ENCODE measurements at places on chromosomes 5 and 9. TPM values are rescaled to one million over a fixed set of nuclear protein-coding genes. Genes with fewer than 3 reads are reported as not detected.

Gene ANKRD33B
- 23.2 TPM for total RNA-seq

Gene WNT8A
- total RNA-seq: not detected

Gene C9
- 5.3 TPM for total RNA-seq

Gene PRLR
- 0.55 TPM for total RNA-seq

Gene NTNG2
- 0.20 TPM for total RNA-seq

DNA sequence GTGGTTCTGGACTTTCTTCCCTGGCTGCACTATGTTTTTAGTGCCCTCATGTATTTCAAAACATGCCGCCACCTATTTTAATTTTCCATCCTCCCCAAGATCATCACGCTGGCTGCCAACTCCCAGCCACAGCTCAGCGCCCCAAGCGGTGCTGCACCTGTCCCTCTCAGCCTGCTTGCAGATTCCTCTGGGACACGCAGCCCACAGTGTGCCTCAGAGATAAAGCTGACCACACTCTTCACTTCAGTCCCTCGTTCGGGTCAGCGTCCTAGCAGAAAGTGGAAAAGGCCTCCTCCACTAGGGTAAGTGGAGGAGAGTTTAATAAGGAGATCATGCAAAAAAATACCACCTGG is 56.2 kb upstream of the CKS2 start:
- H3K27me3 ChIP-seq: no peaks in the 10 kb centered on the region
- no peak overlapping the region for H3K27ac ChIP-seq

GRCh38 chr9:77802515-77803293 is 154.6 kb upstream of the GNA14 start:
- H3K4me1 ChIP-seq: peaks cover 14% of the 10 kb centered on the region
- H3K27me3 ChIP-seq: no peaks in the 10 kb centered on the region

- no peaks in the 10 kb centered on the region for H3K36me3 ChIP-seq
- H3K27ac ChIP-seq: no peak overlapping the region
- no peak for DNase-seq
- no peaks in the 10 kb centered on the region for H3K4me1 ChIP-seq
Observed at GRCh38 chr5:159913501-159913900, 2.8 kb upstream of the ADRA1B start.

GRCh38 chr9:9942764-9943424 is 669.9 kb downstream of the PTPRD start:
- no peak overlapping the region for H3K27ac ChIP-seq
- peak; percentile 2 for DNase-seq
- H3K27me3 ChIP-seq: no peaks in the 10 kb centered on the region
- H3K4me3 ChIP-seq: no peak overlapping the region
- H3K36me3 ChIP-seq: no peaks in the 10 kb centered on the region
- no peaks in the 10 kb centered on the region for H3K4me1 ChIP-seq

GRCh38 chr5:55159763-55160492 is at the start of gene GPX8:
Gene GPX8, plus strand, starts transcription at chr5:55160171. Its CDS starts 22 bp downstream, at chr5:55160193.
- no peaks in the 10 kb centered on the region for H3K36me3 ChIP-seq
- peak within 1 kb of the TSS; percentile 42 for H3K4me3 ChIP-seq
- H3K4me1 ChIP-seq: no peaks in the 10 kb centered on the region
- peaks cover 9% of the 10 kb centered on the region for H3K27me3 ChIP-seq

GRCh38 chr9:106983346-106983745 is 120.4 kb downstream of the ZNF462 start:
- peaks cover 13% of the 10 kb centered on the region for H3K4me1 ChIP-seq
- no peaks in the 10 kb centered on the region for H3K27me3 ChIP-seq
- peaks cover 23% of the 10 kb centered on the region for H3K36me3 ChIP-seq
- no peak overlapping the region for H3K4me3 ChIP-seq

DNA sequence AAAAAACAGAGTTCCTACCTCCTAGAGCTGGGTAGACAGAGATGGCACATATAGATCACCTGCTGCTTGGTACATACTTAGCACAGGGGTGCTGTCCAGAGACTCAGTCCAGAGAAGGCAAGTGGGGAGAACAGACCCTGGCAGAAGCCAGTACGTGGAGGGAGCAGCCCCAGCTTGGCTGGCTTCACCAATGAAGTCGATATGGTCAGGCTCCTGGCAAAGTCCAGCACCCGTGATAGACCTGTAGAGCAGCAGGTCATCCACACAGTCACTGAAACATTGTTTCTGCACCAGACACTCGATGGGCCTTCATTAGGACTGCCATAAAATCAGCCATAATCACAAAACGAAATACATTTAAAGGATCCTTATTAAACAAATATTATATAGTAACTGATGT is 45.8 kb downstream of the WHRN start:
- H3K4me1 ChIP-seq: no peaks in the 10 kb centered on the region
- H3K4me3 ChIP-seq: no peak overlapping the region
- H3K27ac ChIP-seq: no peak overlapping the region
- no peaks in the 10 kb centered on the region for H3K27me3 ChIP-seq
- no peaks in the 10 kb centered on the region for H3K36me3 ChIP-seq
- DNase-seq: no peak

DNA sequence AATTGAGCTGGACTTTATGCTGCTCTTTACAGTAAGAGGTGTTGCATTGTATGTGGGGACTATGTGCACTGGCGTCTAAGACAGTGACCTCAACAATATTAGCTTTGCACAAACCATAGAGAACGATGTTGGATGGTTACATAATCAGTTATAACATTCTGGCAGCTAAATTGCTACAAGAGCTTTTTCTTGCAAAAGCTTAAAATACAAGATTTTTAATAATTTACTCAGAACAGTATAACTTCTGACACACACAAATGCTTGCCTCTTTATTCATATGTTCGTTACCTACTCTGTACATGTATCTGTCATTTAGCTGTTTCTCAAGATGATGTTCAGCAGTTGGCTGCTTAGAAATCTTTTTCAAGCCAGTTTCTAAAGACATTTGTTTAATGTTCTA is 11.6 kb downstream of the C5orf24 start:
- DNase-seq: no peak
- H3K36me3 ChIP-seq: no peaks in the 10 kb centered on the region
- no peak overlapping the region for H3K27ac ChIP-seq

DNA sequence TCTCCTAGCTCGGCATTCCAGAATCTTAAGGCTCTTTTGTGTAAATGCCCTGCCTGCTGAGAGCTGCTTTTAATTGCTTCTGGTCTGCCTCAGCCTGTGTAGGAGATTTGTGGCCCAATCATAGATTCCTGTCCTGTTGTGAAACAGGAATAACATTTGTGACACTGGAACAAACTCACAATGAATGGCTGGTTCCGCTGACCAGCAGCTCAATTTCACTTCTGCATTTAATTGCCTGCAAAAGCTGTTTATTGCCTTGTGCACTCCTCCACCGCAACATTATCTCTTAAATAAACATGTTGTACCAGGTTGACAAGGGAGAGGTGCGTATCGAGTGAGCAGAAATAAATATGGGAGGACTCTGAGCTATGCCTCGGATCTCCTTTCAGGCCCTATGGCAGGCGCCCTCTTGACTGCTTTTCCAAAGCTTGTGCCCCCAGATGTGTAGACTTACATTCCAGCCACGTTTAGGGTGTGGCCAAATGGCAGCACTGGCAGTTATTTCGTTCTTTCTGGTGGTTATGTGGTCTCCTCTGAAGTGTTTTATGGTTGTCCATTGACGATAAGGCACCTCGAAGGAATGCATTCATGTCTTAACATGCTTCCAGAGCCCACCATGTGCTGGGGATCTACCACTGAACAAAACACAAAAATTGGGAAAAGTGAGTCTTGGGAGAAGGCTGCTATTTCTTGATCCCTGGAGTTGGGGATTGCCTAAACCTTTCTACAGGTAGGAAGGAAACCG is 58.1 kb downstream of the DMRT1 start:
- H3K4me1 ChIP-seq: no peaks in the 10 kb centered on the region
- H3K36me3 ChIP-seq: no peaks in the 10 kb centered on the region
- H3K27me3 ChIP-seq: peaks cover 4% of the 10 kb centered on the region
- no peak overlapping the region for H3K27ac ChIP-seq
- no peak overlapping the region for H3K4me3 ChIP-seq

DNA sequence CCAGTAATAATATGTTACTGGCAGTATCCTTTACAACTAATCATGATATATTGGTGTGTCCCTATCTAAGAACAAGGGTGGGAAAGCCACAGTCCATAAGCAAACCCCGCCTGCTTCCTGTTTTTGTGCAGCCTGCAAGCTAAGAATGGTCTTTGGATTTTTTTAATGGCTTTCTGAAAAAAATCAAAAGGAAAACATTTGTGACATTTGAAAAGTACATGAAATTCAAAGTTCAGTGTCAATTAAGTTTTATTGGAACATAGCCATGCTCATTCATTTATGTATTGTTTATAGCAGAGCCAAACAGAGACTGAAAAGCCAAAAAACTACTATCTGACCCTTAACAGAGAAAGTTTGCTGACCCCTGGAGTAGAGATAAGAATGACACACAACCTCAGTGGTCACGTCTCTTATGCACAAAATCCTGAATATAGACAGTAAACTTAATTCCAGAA is 12.8 kb upstream of the TMEM245 start:
- H3K4me1 ChIP-seq: no peaks in the 10 kb centered on the region
- no peaks in the 10 kb centered on the region for H3K36me3 ChIP-seq
- H3K4me3 ChIP-seq: no peak overlapping the region
- no peaks in the 10 kb centered on the region for H3K27me3 ChIP-seq

DNA sequence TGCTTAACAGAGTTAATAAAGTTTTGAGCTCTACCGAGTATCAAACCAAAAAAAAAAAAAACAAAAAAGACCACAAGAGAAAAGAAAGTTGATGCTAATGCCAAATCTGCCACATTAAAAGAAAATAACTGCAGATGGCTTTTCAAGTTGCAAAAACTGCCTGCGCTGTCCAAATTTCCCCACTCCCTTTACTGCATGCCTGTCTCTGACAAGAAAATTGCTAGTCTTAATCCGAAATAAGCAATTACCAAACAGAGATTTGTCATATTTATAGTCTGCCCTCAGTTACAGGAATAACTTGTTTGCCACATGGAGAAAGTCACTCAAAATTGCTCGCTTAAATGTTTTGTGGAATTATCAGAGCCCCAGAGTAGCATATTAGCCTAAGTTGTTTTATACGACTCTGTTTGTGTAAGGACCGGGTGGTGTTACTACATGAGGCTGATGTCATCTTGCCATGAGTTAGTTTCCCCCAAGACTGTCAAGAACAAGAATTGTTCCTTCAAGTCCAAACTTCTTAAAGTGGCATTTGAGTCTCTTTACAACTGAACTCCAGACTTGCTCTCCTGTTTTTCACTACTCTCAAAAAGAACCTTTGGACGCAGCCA is 160.9 kb downstream of the CEP120 start:
- DNase-seq: no peak
- H3K4me3 ChIP-seq: no peak overlapping the region
- H3K4me1 ChIP-seq: no peaks in the 10 kb centered on the region
- no peaks in the 10 kb centered on the region for H3K27me3 ChIP-seq

DNA sequence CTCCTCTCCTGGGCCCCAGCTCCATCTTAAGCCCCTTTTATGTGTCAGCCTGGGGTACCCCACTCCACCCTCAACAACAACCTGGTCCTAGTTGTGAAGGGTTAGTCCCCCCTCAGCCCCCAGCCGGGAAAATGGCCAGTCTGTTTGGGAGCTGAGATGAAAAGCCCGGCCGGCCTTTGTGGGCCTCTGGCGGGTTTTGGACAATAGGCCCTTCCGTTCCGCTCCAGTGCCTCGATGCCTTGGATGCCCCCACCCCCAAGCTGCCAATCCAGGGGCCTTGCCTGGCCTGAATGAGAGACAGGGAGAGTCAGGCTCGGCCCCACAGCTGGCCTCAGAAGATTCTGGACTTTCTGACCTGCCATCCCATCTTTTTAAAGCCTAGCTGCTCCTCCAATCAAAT is 9.2 kb downstream of the CNTFR start:
- H3K27ac ChIP-seq: peak overlapping the region; percentile 20
- H3K27me3 ChIP-seq: no peaks in the 10 kb centered on the region
- peaks cover 15% of the 10 kb centered on the region for H3K4me1 ChIP-seq
- H3K4me3 ChIP-seq: no peak overlapping the region
- H3K36me3 ChIP-seq: no peaks in the 10 kb centered on the region

All from gastrocnemius medialis (tissue), 4 donors.